Activated CD8-positive, alpha-beta T cell treated with anti-CD3 and anti-CD28 coated beads for 36 hours (primary cell): ENCODE measurements at places on chromosomes 1 and 21. TPM values are rescaled to one million over a fixed set of nuclear protein-coding genes. Genes with fewer than 3 reads are reported as not detected.

DNA sequence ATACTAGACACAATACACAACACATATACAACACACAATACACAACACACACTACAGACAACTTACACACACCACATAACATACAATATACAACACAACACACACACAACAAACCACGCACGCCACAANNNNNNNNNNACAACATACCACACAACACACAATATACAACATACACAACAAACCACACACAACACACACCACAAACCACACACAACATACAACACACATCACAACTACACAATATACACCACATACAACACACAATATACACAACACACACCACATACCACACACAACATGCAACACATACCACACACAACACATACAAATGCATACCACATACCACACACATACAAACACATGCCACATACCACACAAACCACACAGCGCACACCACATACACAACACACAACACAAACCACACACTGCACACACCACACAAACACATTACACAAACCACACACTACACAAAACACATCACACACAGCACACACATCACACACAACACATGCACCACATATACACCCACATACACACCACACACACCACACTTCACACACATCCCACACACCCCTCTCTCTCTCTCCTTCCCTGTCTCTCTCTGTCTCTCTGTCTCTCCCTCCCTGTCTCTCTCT is 108.3 kb downstream of the ETS2 start:
- no peak overlapping the region for H3K4me3 ChIP-seq
- peaks cover 5% of the 10 kb centered on the region for H3K4me1 ChIP-seq
- no peak for DNase-seq
- H3K36me3 ChIP-seq, result no peaks in the 10 kb centered on the region

GRCh38 chr1:166905136-166905535 is 29.1 kb upstream of the TADA1 start:
- peaks cover 3% of the 10 kb centered on the region for H3K27me3 ChIP-seq
- no peak for DNase-seq
- no peaks in the 10 kb centered on the region for H3K36me3 ChIP-seq
- no peak overlapping the region for H3K4me3 ChIP-seq

DNA sequence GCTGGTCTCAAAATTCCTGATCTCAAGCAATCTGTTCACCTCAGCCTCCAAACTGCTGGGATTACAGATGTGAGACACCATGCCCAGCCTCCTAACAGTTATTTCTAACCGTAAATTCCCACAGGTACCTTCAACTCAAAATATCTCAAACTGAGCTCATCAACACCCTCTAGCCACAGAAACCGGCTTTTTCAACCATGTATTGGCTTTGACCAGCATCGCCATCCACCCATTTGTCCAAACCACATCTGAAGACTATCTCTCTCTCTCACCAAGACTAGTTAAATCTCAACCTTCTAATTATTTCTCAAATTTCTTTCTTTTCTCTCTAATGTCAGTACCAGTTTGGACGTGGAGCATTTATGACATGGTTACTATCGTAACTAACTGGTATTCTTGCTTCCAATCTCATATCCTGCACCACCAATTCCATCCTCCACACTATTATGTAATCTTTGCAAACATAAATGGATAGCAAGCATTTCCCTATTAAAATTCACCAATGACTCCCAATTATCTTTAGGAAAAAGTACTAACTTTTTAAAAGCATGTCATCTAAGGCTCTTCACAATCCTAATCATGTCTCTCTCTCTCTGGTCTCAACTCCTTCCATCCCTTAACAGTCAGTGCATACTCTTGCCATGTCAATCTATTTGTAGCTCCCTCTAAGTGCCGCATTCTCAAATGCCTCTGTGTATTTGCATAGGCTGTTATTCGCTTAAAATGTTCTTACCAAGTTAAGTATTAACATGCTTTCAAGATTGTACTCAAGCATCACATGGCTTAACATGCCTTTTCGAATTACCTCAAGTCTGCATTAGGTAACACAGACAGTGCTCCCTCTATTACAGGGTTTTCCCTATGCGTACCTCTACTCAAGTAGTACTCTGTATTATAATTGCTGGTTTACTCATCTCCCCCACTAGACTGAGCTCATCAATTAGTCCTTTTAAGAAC is 18.1 kb downstream of the RSBN1 start:
- peaks cover 58% of the 10 kb centered on the region for H3K36me3 ChIP-seq
- no peaks in the 10 kb centered on the region for H3K27me3 ChIP-seq
- DNase-seq, result no peak
- no peak overlapping the region for H3K4me3 ChIP-seq
- H3K4me1 ChIP-seq, result peaks cover 71% of the 10 kb centered on the region

DNA sequence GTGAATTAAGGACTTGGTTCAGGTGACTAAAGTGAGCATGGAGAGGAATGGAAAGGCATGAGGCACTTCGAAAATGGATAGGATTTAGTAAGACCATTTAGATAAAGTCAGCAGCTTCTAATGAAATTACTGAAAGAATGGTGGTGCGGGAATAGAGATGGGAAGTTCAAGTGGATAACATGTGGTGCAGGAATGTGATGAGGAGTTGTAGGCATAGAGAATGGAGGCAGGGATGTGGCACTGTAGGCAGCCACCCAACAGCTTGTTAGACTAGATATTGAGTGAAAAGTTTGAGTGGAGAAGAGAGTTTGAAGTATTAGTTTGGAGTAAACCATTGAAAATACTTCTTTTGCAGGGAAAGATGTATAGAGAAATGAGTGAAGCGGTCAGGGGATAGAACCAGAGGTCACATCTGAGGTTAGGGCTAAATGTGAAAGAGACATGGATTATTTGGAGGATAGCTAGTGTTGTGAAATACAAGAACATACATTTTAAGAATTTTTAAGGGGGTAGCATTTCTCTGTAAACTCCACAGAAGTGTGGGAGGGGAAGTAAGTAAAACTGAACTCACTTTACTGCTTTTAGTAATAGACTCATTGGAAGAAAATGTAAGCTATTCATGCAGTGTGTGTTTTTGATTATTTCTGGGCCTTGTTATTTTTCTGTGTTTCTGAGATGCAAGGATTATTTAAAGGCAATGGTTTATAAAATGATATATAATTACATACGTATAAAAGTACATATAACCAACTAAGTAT is 46.2 kb downstream of the DYRK1A start:
- H3K27ac ChIP-seq, result peak overlapping the region; percentile 19
- H3K36me3 ChIP-seq, result peaks cover 11% of the 10 kb centered on the region
- H3K4me3 ChIP-seq, result no peak overlapping the region
- peaks cover 82% of the 10 kb centered on the region for H3K4me1 ChIP-seq
- H3K27me3 ChIP-seq, result no peaks in the 10 kb centered on the region

DNA sequence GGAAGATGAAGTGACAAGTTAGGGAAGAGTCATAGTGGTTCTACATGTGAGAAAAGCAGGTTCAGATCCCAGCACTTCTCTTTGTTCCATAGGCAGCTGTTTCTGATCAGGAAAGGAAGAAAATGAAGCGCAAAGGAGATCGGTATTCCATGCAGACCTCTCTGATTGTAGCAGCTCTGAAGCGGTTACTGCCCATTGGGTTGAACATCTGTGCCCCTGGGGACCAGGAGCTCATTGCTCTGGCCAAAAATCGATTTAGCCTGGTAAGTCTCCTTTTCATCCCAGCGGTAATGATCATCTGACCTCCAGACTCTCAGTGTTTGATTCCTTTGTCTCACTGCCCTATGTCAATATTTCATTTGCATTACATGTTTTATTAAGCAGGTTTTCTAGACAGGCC is 173.6 kb downstream of the ZP4 start:
- no peak for DNase-seq
- no peak overlapping the region for H3K27ac ChIP-seq
- no peak overlapping the region for H3K4me3 ChIP-seq
- H3K4me1 ChIP-seq, result no peaks in the 10 kb centered on the region
- H3K36me3 ChIP-seq, result no peaks in the 10 kb centered on the region
- H3K27me3 ChIP-seq, result no peaks in the 10 kb centered on the region

- H3K27ac ChIP-seq, result peak overlapping the region; percentile 85
- H3K4me3 ChIP-seq, result peak overlapping the region; percentile 73
- H3K27me3 ChIP-seq, result peaks cover 26% of the 10 kb centered on the region
- no peak for DNase-seq
These were observed 165.4 kb upstream of the NBPF11 start for GRCh38 chr1:148317288-148317985.

GRCh38 chr1:226953175-226953800 is 13.2 kb downstream of the COQ8A start:
- H3K4me1 ChIP-seq, result peaks cover 33% of the 10 kb centered on the region
- H3K27ac ChIP-seq, result no peak overlapping the region
- DNase-seq, result no peak
- H3K27me3 ChIP-seq, result no peaks in the 10 kb centered on the region

- DNase-seq, result peak; percentile 6
- H3K4me1 ChIP-seq, result no peaks in the 10 kb centered on the region
These were observed 137.7 kb downstream of the COL11A1 start for GRCh38 chr1:102970496-102971078.

GRCh38 chr1:223216074-223216473 is 73.0 kb upstream of the TLR5 start:
- no peak for DNase-seq
- no peak overlapping the region for H3K4me3 ChIP-seq
- H3K27me3 ChIP-seq, result no peaks in the 10 kb centered on the region
- peaks cover 2% of the 10 kb centered on the region for H3K36me3 ChIP-seq
- no peaks in the 10 kb centered on the region for H3K4me1 ChIP-seq

DNA sequence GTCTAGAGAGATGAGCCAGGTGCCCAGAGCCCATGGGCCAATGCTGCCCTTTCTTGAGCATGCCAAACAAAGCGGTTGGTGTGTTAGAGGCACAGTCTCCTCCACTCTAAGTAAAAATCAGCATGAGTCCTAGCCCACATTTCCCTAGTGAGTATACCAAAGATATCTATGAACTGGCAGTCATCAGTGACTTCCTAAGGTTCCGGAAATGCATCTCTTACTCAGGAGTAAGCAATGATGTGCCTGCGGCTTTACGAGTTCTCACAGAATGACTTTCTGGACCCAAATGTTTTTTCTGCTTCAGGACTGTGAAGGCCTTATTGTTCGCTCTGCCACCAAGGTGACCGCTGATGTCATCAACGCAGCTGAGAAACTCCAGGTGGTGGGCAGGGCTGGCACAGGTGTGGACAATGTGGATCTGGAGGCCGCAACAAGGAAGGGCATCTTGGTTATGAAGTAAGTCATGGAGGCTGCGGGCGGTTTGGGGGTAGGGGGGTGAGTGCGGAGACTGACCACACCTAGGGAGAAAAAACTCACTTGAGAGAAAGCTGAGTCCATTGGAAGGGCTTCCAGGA is 9.2 kb downstream of the PHGDH start:
- peaks cover 18% of the 10 kb centered on the region for H3K4me1 ChIP-seq
- no peak overlapping the region for H3K4me3 ChIP-seq
- H3K36me3 ChIP-seq, result peaks cover 65% of the 10 kb centered on the region
- H3K27ac ChIP-seq, result no peak overlapping the region

The OPTC gene
- total RNA-seq, result not detected

The OLFML2B gene
- not detected for total RNA-seq

The MEX3A gene
- 0.83 TPM for total RNA-seq

The CFAP74 gene
- 0.41 TPM for total RNA-seq

The PCSK9 gene
- not detected for total RNA-seq
